ENCODE measurements at places on chromosomes 5 and 9.

DNA sequence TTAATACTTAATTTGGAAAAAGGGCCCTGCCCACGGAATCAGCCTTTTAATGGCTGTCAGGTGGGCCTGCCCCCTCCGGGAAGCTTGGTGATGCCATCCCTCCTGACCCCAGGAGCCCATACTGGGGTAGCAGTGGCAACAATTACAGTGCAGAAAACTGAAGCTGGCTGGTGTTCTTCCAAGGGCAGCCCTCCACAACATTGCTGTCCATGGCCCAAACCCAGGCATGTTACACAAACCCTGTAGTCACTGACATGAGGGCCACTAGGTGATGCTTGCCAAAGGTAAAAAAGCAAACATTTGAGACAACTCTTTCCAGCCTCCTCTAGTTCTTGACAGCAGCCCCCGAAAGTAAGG, 150.1 kb upstream of the LHFPL2 start:
- DNase-seq, result no peak

DNA sequence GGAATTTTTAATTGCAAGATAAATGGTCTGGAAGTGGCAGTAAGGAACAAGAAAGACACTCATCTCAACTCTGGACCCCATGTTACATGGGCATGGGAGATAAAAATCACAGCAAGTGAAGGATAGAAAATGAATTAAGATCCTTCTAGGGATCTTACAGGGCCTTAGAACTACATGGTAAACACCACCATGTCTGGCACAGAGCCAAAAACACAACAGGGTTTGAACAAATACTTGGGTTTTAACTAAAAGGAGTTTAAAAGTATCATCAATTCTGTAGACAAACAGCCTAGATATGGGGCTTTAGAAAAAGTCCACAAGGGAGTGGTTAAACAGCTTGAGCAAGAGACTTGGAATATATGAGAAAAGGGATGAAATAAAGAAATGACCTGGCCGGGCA, 366.4 kb downstream of the ARL15 start:
- no peak for DNase-seq

GRCh38 chr5:74052441-74053221, 426.6 kb downstream of the ARHGEF28 start:
- no peak for DNase-seq

- no peak for DNase-seq
Observed at GRCh38 chr5:173709145-173709544, 92.7 kb upstream of the BOD1 start.

DNA sequence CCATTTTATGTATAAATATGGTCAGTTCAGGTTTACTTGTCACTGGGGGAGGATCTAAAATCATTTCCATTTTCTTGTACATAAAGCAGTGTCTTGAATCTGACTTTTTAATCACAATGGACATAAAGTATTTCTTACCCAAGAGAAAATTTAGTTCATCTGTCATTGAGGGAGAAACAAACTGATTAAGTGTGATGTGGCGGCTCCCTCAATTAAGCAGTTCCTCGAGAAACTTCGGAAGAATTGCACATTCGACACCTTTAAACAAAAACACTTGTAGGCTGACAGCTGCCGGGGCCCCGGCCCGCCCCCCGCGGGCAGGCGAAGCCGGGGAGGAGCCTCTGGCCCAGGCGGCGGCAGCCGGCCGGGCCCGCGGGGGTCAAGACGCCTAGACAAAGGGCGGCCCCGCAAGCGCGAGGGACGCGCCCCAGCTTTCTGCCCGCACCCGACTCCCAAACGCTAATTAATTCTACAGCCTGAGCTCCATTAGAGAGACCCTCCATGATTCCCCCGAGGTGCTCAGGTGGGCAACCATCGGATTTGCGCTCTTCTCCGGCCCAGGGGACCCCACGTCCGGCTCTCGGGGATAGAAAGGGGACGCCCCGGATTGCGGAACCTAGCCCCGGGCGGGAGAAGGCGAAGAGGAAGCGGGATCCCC, 750 bp downstream of the TRIM36 start:
- DNase-seq, result no peak

- no peak for DNase-seq
Observed at GRCh38 chr5:178346607-178347334, 114.2 kb upstream of the PHYKPL start.

DNA sequence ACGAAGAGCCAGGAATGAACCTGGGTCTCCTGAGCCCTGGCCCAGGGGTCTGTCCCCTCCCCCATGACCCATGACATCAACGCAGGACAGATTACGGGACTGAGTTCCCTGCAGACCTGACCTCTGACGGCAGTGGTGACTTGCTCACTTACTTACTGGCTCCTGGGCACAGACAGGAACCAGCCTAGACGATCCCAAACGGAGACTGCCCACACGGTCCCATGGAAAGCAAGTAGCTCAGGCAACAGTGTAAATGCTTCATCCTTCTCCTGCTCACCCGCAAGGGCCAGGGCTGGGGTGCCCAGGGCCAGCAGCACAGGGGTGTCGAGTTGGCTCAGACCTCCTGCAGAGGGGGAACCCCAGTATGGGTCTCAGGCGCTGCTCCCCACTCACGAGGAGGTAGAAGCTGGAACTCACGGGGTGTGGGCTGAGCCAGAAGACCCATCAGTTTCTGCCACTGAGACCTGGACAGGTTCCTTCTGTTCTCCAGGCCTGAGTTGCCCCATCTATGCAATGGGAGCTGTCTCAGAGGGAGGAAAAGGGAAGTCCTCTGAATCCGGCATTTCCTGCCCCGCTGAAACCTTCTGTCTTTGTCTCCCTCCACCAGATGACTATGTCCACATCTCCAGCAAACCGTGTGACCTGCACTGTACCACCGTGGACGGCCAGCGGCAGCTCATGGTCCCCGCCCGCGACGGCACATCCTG, 5.6 kb downstream of the ADAMTSL2 start:
- no peak for DNase-seq

GRCh38 chr9:110776221-110776620, 107.6 kb downstream of the MUSK start:
- no peak for DNase-seq

- no peak for DNase-seq
Observed at GRCh38 chr5:88507261-88507660, 238.6 kb upstream of the TMEM161B start.

DNA sequence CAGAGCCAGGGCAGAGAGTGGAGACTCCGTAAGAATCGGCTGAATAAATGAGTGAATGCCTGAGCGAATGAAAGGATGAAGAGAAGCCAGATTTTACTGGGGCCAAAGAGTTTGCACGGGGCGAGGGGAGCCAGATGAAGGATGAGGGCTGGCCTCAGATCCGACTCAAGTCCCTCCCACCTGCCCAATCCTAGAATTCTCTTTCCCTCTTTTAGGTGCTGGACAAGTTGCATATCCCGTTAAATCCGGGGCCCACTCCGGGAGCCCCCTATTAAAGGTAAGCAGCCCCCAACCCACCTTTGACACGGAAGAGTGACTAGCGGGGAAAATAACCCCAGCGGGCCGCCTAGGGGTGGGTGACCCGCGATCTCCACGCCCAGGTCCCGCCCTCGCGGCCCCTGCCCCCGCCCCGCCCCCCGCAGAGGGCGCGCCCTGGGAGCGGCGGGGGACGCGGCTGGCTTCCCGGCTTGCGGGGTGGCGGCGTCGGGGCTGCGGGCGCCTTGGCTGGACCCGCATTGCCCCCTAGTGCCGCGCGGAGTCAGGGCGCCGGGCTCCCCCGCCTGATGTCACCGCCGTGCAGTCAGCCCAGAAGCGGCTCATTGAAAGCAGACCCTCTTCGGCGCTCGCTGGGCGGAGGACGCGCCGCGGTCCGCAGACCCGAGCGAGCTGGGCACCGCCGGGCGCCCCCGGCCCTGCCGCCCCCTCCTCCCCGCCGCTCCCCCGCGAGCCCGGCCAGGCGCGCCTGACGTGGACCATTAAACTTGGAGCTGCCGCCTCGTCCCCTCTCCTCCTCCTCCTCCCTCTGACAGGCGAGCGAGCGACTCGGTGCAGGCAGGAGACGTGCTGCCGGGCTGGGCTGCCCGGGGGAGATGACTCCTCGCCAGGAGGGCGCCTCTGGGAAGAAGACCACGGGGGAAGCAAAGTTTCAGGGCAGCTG, at the start of gene ADRA1B:
Gene ADRA1B, plus strand, starts transcription at position 579 of the 937 bp plus-strand sequence. CDS start 424 bp downstream, outside the sequence.
- no peak for DNase-seq

- DNase-seq, result no peak
Observed at GRCh38 chr9:89372230-89372816, 54.0 kb downstream of the SECISBP2 start.

All from activated CD4-positive, CD25-positive, alpha-beta regulatory T cell treated with anti-CD3 and anti-CD28 coated beads, Interleukin-2, amount 50 U/mL, for 72 hours (primary cell).